ENCODE measurements at places on chromosomes 11 and 22.

DNA sequence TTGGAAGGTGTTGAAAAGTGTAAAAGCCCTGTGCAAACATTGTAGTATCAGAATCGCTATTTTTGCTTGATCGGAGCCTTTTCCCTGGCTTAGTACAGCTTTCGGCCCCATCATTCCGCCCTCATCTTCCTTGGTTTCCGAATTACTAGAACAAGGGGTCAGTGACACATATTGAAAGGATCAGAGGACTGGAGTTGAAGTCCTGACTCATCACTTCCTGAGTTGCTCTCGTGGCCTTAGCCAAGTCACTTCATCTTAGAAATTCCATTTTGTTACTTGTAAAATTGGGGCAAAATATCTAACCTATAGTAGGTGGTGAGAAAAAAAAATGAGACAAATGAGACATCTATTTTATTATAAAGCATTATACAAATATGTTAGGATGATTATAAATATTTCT lies 375.0 kb downstream of the NTM start:
- DNase-seq = no peak

- no peak for DNase-seq
Measured at GRCh38 chr22:44408829-44409192, 89.2 kb downstream of the RTL6 start.

DNA sequence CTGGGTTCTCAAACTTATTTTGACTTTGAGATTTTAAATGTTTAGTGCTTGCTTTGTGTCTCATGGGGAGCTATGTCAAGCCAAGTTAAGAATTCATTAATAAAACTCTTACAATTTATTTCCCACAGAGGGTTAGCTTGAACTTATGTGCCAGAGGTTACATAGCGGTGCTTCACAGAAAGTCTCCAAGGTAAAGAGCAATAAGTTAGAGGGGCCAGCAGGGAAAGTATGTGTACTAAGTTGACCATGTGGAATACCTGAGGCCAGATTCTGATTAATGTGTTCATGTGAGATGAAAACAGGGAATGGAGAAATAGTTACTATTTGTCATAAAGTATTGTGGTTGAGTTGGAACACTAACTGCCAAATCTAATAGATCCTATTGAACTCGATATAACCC lies 149.3 kb downstream of the TMEM135 start:
- DNase-seq = no peak

DNA sequence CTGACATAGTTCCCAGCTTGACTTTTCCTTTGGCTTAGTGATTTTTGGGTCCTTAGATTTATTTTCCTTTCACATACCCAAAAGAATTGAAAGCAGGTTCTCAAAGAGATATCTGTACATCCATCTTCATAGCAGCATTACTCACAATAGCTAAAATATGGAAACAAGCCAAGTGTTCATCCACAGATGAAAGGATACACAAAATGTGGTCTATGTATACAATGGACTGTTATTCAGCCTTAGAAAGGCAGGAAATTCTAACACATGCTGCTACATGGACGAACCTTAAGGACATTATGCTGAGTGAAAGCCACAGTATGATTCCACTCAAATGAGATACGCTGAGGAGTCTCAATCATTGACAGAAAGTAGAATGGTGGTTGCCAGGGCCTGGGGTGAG lies 171.8 kb downstream of the IGLL1 start:
- DNase-seq = no peak

DNA sequence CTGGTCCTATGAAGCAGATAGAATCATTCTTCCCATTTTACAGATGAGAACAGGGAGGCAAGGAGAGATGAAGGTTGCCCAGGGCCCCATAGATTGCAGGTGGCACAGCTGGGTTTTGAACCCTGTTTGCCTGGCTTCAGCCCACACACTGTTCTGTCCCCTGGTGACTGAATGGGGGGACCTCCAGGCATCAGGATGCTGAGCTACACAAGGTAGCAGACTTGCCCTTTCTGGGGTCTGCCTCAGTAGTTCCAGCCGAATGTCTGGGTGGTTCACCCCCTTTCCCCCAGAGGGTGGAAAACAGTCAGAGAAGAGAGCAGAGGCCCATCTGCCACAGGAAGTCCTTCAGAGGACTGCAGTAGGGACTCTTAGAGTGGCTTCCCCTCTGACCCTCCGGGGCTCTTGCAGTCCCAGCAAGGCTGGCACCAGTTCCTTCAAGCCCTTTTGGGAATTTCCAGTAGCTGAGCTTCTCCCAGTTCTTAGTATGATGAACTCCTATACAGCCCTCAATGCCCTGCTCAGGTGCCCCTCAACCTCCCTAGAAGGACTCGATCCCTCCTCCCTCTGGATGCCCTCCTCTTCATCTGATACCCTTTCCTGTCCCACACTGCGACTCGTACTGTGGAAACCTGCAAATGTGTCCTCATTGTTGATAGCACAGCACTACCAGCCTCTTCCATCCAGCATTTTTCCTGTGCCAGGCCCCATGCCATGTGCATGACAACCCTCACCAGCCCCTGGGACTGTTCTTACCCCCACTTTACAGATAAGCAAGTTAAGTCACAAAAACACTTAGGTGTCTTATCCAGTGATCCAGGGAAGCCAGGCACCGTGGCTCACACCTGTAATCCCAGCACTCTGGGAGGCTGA lies 82.8 kb downstream of the IGLL1 start:
- DNase-seq = no peak

DNA sequence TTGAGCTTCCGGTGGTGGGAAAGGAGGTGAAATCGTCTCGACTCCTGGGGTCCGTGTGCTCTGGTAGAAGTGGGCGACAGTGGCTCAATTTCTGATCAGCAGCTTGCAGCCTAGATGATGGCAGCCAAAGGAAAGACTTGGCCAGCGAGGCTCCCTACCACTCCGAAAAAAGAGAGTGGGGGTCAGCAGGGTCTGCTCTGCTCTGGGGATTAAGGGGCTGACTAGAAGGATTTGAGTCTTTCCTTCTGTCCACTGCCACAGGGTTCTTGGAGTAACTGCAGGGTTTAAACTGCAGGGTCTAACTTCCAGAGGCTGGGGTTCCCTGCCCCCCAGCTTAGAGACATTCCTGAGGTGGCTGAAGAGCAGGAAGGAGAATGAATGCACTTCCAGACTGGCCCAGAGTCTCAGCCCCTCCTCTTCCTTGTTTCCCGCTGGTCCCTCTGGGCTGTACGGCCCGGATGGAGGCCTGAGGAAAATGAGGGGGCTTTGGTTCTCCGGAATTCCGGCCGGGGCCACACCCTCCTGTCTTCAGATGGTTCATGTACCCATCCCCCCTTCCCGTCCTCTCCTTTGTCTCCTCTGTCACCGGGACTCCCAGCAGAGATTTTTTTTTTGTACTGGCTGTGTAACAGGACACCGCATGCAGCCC lies 907 bp downstream of the SERPINH1 start:
- DNase-seq = peak; percentile 49

GRCh38 chr11:68932933-68933577 lies 29.4 kb downstream of the IGHMBP2 start:
- no peak for DNase-seq

DNA sequence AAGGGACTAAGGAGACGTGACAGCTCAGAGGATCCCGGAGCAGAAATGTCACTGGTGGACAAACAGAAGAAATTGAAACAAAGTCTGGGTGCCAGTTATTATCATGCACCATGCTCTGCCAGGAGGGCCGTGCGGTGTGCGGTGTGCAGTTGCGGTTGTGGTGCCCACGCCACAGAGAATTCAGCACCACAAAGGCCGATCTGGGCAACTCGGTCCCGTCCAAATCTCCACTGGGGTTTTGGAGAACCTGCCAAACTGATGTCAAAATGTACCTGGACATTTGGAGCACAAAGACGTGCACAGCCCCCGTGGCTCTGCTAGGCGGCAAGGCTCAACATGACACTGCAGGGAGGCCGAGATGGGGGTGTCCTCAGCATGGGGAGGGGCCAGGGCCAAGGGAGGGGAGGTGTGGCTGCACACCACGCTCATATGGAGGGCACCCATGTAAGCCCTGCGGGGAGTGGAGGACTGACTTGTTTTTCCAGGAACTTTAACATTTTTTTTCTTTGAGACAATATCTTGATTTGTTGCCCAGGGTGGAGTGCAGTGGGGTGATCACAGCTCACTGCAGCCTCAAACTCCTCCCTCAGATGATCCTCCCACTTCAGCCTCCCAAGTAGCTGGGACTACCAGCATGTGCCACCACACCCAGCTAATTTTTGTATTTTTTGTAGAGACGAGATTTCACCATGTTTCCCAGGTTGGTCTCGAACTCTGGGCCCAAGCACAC lies 39.4 kb downstream of the GNB1L start:
- no peak for DNase-seq

DNA sequence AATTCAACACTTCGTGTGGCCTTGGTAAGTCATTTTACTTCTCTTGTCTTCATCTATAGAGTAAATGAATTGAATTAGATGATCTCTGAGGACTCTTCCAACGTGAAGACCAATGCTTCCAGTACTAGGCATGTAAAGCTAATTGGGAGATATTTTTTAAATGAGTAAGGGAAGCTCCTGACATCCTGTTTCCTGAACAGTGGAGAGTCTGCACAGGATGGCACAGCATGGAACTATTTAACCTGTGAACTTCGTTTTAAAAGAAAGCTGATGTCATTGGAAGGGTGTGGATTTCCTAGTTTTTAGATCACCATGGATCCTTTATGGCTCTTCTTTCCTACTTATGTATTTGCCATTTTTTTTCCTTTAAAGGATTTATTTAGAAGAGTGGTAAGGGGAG lies 48.4 kb upstream of the HSD17B12 start:
- no peak for DNase-seq

GRCh38 chr11:95702526-95702925 lies 87.1 kb downstream of the FAM76B start:
- DNase-seq = no peak

DNA sequence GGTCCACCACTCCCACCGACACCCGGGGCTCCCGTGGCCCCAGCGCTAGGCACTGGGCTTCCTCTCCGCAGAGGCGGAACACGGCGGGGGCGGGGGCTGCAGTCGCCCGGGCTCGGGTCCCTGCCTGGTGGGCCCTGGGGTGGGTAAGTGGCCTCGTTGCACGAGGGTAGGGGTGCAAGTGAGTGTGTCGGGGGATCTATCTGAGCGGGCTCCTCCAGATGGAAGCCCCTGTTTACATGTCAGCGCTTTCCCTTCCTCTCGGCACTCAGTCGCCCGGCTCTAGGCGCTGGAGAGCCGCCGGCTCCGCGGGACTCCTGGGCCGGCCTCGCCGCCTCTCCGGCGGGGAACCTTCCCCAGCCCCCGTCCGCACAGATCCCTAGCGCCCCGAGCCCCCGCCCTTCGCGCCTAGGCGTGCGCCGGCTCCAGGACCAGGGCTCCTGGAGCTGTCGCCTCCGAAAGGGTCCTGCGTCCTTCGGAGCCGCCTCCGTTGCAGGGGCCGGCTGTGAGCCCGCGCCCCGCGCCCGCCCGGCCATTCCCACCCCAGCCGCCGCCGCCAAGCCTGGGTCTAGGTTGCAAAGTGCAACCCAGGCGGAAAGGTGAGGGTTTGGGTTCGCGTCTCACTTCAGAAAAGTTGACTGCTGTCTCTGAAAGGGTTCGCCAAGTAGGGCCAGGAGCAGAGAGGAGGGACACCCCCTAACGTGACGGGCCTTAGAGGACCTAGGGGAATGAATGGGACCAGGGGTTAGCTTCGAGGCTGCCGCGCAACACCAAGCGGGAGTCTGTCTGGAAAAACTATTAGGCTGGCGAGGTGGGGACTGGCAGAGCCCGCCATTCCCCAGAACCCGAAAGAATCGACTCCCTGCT lies 978 bp downstream of the FLI1 start:
- DNase-seq = no peak

DNA sequence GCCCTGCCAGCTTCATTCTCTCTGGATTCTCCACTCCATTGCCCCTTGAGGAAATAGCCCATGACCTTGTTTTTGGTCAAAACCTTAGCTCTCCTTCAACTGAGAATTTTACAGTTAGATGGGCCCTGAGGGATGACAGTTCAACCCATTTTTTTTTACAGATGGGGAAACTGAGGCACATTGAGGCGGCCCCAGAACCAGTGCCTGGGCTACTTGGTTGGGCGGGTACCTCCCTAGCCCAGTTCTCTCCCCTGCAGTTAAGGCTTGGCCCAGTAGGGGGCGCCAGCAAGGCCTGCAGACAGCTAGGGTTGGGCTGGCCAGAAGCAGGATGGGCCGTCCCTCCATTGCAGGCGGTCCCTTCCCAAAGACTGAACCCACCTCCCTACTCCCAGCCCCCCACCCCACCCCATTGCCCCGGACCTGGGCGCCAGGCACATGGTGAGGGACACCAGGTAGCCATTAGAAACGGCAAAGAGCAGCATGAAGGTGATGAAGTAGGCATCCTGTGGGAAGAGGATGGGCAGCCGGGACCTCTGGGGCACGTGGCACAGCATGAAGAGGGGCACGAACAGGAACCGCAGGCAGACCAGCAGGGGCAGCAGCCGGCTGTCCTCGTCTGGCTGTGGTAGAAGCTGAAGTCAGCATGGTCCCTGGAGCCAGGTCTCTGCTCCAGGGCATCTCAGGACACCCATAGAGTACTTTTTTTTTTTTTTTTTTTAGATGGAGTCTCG lies 7.6 kb downstream of the SLC29A2 start:
- peak; percentile 45 for DNase-seq

GRCh38 chr11:68213135-68213515 lies at the start of gene KMT5B:
Gene KMT5B (minus strand): TSS chr11:68213296. CDS start chr11:68190076, 23,220 bp downstream.
- DNase-seq = no peak

- DNase-seq = no peak
Measured at GRCh38 chr11:45393826-45394225, 107.7 kb upstream of the SYT13 start.

DNA sequence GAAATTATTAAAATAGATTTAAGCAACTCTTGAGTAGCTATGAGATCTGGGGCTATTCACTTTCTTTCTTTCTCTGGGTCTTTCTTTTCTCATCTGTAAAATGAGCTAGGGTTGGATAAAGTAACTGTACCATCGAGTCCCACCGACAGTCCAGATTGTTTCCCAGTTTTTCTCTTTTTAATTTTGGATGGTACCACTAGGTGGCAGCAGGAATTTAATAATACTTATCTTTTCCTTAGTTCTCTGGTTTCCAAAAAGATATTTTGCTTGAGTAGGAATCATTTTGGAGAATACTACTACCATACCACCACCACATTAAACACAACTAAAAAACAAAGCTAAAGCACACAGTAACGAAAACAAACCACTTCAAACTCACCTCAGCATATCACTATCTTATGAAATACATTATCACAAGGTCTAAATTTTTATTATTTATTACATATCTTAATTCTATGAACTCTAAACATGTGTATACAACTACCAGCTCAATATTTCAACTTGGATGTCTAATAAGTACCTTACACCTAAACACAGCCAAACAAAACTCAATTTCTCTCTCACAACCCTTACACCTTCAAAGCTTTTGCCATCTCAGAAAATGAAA lies 584.0 kb downstream of the KCNA4 start:
- peak; percentile 30 for DNase-seq

DNA sequence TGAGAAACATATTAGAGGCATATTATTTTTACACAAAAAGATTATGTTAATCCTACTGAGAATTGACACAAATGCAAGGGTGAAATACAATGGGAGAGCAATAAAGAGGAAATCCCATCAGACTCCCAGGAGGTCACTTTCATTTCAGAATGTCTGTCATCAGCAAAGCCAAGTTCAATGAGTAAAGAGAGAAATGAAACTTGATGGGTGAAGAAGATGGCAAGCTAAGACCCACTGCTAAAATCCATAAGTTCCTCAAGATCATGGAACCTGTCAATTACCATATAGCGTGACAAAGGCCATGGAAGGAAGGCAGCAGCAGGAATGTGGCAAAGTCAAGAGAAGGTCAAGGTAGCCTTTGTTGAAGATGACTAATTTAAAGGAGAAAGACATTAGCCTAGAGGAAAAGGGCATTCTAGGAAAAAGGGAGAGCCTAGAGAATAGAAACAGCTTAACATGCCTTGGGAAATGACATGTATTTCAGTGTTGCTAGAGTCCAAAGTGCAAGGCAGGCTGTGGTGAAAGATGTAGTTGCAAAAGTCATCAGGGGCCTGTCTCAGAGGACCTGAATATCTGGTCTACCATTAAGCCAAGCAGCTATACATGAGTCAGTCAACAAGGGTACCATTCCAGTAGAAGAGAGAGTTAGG lies 43.1 kb downstream of the FAM168A start:
- no peak for DNase-seq
